Effector memory CD4-positive, alpha-beta T cell (primary cell): ENCODE measurements at places on chromosomes 3 and 15.

DNA sequence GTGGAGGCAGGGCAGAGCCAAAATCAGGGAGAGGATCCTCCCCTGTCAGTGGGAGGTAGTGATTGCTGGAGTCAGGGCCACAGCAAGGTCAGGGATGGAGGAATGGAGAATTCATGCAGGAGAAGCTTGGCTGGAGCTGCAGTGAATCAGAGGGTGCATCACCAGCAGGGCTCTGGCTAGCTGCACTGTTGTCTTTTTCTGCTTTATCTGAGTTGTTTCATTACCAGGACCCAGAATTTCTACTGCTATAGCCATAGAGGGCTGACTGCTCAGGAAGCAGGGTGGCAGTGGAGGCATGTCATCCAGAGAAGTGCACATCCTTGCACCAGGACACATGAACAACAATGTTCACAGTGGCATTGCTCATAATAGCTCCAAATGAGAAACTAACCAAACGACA, 113.5 kb upstream of the GALNT15 start:
- H3K4me3 ChIP-seq, result no peak overlapping the region
- no peak for DNase-seq
- H3K36me3 ChIP-seq, result no peaks in the 10 kb centered on the region
- no peak overlapping the region for H3K27ac ChIP-seq
- no peaks in the 10 kb centered on the region for H3K27me3 ChIP-seq
- H3K4me1 ChIP-seq, result no peaks in the 10 kb centered on the region

DNA sequence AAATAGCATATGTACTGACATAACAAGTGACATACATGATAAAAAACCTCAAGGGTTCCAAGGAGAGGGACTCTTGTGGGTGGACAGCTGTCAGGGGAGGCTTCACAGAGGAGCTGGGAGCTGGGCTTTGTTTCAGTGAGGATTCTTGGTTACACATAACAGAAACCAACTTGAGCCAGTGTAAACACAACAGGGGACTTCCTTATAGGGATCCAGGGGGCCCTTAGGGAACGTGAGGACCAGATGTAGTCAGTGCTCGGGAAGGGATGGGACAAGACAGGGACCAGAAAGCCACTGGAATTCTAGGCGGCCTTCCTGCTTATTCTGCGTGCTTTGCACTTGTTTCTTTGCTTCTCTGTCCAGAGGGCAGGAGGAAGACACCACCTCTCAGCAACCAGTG, 34.9 kb downstream of the SNAPC5 start:
- no peak overlapping the region for H3K27ac ChIP-seq
- DNase-seq, result no peak

DNA sequence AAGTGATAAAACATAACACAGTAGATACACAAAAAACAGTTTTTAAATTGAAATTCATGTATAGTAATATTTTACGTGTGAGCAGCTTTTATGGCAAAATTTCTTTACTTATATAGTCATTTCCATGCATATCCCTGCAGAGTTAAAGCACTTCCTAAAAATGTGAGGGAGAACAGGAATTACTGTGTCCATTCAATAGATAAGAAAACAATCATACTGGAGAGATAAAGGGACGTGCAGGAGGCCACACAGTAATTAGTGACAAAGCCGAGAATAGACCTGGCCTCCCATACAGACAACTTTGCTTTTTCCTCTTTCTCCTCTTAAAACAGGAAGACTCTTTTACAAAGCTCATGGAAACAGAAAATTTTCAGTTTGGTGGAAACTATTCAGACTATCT, 247.5 kb downstream of the CDIN1 start:
- no peak overlapping the region for H3K27ac ChIP-seq
- H3K4me1 ChIP-seq, result no peaks in the 10 kb centered on the region
- no peak overlapping the region for H3K4me3 ChIP-seq
- DNase-seq, result no peak
- no peaks in the 10 kb centered on the region for H3K27me3 ChIP-seq

DNA sequence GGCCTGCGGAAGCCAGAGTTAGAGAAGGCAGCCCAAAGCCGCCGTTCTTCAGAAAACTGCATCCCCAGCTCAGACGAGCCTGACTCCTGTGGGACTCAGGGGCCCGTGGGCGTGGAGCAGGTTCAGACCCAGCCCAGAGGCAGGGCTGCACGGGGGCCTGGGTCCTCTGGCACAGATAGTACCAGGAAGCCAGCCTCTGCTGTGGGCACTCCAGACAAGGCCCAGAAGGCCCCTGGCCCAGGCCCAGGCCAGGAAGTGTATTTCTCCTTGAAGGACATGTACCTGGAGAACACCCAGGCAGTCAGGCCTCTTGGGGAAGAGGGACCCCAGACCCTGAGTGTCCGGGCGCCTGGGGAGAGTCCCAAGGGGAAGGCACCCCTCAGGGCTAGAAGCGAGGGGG, 23.1 kb downstream of the ALPK3 start:
- no peaks in the 10 kb centered on the region for H3K4me1 ChIP-seq
- DNase-seq, result no peak
- no peak overlapping the region for H3K27ac ChIP-seq
- H3K27me3 ChIP-seq, result no peaks in the 10 kb centered on the region

DNA sequence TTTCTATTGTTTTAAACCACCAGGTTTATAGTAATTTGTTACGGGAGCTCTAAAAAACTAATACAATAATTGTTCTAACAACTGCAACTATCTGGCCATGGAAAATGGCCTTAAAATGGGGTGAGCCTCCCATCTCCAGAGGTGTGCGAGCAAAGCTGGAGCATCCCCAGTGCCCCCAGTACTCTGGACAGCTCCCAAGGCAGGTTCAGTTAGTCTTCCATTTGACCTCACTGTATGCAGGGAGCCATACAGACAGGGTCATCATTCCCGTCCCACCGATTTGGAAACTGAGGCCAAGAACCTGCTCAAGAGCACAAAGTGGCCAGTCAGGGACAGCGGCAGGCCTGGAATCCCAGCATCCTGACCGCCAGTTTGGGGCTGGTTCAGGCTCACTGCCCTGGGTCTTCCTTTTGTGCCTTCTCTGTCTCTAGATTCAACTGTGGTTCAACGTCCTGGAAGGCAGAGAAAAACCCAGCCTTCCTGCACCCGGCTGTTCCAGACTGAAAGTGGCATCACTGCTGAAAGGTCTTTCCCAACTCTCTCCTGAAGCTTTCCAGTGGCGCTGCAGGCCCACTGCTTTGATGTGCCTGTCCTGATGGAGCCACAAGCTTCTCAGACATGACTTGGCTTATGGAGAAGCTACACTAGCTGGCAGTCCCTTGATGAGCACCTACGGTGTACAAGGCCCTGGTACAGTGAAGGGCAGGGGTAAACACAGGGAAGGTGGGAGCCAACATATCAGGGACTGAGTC, 76.6 kb upstream of the LINGO1 start:
- H3K36me3 ChIP-seq, result no peaks in the 10 kb centered on the region
- H3K27me3 ChIP-seq, result no peaks in the 10 kb centered on the region
- H3K4me1 ChIP-seq, result no peaks in the 10 kb centered on the region
- DNase-seq, result no peak
- H3K27ac ChIP-seq, result no peak overlapping the region
- H3K4me3 ChIP-seq, result no peak overlapping the region

DNA sequence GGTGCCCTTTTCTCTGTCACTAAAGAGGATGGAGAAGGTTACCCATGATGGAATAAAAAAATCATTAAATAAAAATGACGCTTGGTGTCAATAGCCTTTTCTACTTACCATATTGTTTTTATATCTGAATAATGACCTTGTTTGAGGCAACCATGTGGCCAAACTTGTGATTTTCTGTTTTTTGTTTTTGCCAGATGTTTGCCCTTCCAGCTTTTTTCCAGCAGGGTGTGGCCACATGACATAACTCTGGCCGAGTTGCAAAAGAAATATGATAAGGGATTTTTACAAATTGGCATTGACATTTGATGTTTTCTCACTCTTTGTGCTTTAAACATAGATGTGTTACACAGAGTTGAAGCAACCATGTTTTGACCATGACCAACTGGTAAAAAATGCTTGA, 39.7 kb upstream of the EPHA3 start:
- H3K27ac ChIP-seq, result no peak overlapping the region
- no peaks in the 10 kb centered on the region for H3K36me3 ChIP-seq

GRCh38 chr15:66226736-66227135, 26.8 kb downstream of the MEGF11 start:
- no peaks in the 10 kb centered on the region for H3K36me3 ChIP-seq
- H3K27ac ChIP-seq, result no peak overlapping the region
- H3K4me3 ChIP-seq, result no peak overlapping the region
- no peaks in the 10 kb centered on the region for H3K27me3 ChIP-seq

DNA sequence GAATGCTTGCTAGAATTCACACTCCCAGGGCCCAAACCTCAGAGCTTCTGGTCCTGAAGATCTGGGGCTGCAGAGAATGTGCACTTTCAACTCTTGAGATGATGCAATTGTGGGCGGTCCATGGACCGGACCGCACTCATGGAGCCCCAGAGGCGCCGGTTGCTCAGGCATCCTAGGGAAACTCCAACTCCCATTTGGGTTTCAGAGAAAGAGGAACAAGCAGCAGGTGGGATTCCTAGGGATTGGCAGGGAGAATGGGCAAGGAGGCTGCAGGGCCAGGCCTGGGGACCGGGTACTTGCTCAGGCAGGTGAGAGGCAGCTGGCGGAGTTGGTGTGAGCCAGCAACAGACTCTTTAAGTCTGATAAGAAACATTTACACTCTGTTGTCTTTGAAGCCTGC, 3.5 kb downstream of the NOX5 start:
- H3K4me1 ChIP-seq, result no peaks in the 10 kb centered on the region
- no peak overlapping the region for H3K27ac ChIP-seq
- DNase-seq, result no peak
- H3K27me3 ChIP-seq, result no peaks in the 10 kb centered on the region
- H3K36me3 ChIP-seq, result no peaks in the 10 kb centered on the region
- no peak overlapping the region for H3K4me3 ChIP-seq

DNA sequence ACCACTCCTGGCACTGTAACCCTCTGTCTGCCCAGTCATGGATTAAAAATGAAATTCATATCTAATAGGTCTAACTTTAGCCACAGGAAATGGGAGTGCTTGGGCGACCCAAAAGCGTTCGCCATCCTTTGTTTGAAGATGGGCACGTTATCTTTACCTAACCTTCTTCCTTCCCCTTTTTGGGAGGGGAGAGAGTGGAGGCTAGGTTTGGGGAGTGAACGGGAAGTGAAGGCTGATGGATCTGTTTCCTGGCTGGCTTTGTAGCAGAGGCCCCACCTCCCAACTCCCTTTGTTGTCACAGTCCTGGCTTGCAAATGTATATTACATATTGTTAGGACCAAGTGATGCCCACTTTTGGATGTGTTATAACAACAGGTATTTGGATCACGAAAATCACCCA, 98.1 kb upstream of the ARHGEF3 start:
- H3K36me3 ChIP-seq, result peaks cover 5% of the 10 kb centered on the region
- no peak for DNase-seq
- no peak overlapping the region for H3K27ac ChIP-seq
- no peak overlapping the region for H3K4me3 ChIP-seq
- peaks cover 30% of the 10 kb centered on the region for H3K4me1 ChIP-seq

- H3K4me1 ChIP-seq, result no peaks in the 10 kb centered on the region
- DNase-seq, result no peak
- H3K4me3 ChIP-seq, result no peak overlapping the region
- no peak overlapping the region for H3K27ac ChIP-seq
- no peaks in the 10 kb centered on the region for H3K27me3 ChIP-seq
- H3K36me3 ChIP-seq, result no peaks in the 10 kb centered on the region
Observed at GRCh38 chr3:55870594-55870993, 383.5 kb upstream of the WNT5A start.

DNA sequence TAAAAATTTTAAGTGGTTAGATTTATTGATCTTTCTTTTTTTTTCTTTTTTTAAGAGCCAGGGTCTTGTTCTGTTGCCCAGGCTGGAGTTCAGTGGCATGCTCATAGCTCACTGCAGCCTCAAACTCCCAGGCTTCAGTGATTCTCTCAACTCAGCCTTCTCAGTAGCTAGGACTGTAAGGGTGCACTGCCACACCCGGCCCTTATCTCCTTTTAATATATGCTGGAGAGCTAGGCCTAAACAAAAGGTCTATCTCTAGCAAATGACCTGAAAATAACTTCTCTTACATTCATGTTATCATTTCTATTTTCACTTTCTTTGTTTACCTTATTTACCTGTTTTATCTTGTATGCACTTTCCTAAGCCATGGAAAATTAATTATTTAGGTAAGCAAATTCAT, 35.2 kb upstream of the MELTF start:
- H3K27ac ChIP-seq, result no peak overlapping the region
- H3K36me3 ChIP-seq, result peaks cover 14% of the 10 kb centered on the region

DNA sequence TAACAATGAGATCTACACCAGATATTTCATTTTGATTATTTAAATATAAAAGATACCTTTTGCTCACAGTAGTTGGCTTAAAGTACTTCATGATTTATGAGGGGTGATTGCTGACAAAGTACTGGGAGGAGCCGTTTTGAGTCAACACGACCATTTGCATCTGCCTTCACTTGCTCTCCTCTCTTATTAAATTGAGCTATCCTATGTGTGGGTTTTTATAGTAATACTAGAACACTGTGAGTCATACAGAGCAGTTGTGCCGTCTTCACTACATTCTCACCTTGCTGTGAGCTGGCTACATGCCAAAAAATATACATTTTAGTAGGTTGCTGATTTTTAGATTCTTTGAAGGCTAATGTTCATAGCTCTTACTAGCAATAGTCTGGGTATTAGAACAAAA, 161.2 kb downstream of the ALCAM start:
- no peak overlapping the region for H3K4me3 ChIP-seq
- DNase-seq, result no peak
- H3K27ac ChIP-seq, result no peak overlapping the region
- H3K27me3 ChIP-seq, result no peaks in the 10 kb centered on the region
- no peaks in the 10 kb centered on the region for H3K4me1 ChIP-seq

GRCh38 chr3:139653582-139653981, 24.2 kb downstream of the NMNAT3 start:
- H3K4me3 ChIP-seq, result no peak overlapping the region
- no peaks in the 10 kb centered on the region for H3K27me3 ChIP-seq

- no peak overlapping the region for H3K4me3 ChIP-seq
- H3K27me3 ChIP-seq, result no peaks in the 10 kb centered on the region
- H3K4me1 ChIP-seq, result no peaks in the 10 kb centered on the region
- no peaks in the 10 kb centered on the region for H3K36me3 ChIP-seq
- no peak overlapping the region for H3K27ac ChIP-seq
Observed at GRCh38 chr3:140204271-140204984, 269.4 kb downstream of the CLSTN2 start.

GRCh38 chr3:100560426-100560825, 49.0 kb upstream of the ADGRG7 start:
- H3K27me3 ChIP-seq, result no peaks in the 10 kb centered on the region
- DNase-seq, result no peak
- no peaks in the 10 kb centered on the region for H3K4me1 ChIP-seq
- H3K27ac ChIP-seq, result no peak overlapping the region
- H3K36me3 ChIP-seq, result no peaks in the 10 kb centered on the region
- H3K4me3 ChIP-seq, result no peak overlapping the region
